ENCODE measurements at places on chromosomes 3 and 15.

DNA sequence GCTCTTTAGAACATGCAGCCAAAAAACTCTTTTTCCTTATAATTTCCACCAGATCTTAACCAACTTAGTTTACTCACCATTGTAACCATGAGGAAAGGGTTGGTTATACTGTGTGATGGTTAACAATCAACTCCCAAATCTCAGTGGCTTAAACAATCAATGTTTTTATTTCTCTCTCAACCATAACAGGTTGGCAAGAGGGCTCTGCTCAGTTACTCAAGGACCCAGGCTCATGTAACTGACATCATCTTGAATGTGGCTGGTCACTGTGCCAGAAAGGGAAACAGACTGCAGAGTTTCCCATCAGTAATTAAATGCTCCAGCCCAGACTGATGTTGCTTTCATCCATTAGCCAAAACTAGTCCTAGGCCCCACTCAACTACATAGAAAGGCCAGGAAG lies 69.0 kb downstream of the ANKRD28 start:
- DNase-seq: no peak

DNA sequence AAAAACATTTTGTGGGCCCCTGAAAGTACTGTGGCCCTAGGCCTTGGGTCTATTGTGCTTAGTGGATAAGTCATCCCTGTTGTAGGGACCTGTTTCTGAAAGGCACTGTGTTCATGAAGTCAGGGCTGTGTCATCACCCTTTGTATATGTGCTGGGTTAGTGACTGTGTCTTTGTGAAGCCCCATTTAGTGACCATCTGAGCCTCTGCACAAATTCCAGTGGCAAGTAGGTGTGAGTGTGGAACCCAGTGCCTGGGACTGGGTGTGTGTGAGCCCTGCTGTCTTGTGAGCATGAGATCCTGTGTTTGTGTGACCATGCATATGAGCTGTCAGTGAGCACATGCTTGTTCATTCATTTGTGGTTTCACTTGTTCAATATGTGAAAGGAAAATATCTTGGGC lies 1.2 kb upstream of the HYAL1 start:
- no peak for DNase-seq

GRCh38 chr15:77497110-77497737 lies 76.5 kb downstream of the HMG20A start:
- DNase-seq: no peak

DNA sequence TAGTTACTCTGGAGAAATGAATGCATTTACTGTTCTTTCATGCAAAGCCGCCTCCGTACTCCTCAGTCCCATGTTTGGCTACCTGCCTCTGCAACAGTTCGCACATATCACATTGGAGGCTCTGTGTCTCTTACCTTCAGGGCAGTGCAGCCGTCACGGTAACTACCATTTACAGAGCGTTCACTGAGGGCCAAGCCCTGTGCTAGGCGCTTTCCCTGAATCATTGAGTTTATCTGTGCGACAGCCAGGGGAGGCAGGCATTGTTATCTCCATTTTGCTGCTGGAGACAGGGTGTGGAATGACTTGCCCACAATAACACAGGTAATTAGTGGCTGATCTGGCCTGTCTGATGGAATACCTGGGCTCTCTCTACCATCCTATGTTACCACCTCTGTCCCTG lies 115.0 kb downstream of the THSD4 start:
- DNase-seq: no peak

GRCh38 chr15:47542312-47542989 lies 174.9 kb upstream of the SEMA6D start:
- DNase-seq: no peak

GRCh38 chr3:113263778-113264177 lies 52.4 kb downstream of the BOC start:
- DNase-seq: no peak

- no peak for DNase-seq
Measured at GRCh38 chr3:7875925-7876324, 625.7 kb upstream of the LMCD1 start.

DNA sequence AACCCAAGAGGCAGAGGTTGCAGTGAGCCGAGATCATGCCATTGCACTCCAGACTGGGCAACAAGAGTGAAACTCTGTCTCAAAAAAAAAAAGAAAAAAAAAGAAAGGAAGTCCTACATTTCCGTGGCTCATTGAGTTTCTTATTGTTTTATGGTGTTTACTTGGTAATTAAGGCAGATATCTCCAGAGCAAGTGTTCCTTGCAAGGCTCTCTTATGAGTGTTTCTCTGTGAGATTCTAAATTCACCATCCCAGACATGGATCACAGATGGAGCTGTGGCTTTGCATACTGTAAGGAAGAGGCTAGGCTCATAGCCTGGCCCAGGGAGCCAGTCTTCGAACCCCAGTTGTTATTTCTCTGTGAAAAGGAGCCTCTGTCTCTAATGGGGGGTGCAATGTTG lies 53.0 kb downstream of the IQGAP1 start:
- no peak for DNase-seq

- no peak for DNase-seq
Measured at GRCh38 chr3:153503873-153504272, 341.8 kb downstream of the RAP2B start.

GRCh38 chr3:129934234-129935123 lies 40.0 kb upstream of the TRH start:
- DNase-seq: peak; percentile 37

GRCh38 chr3:32009101-32009500 lies 27.6 kb downstream of the ZNF860 start:
- DNase-seq: no peak

- DNase-seq: no peak
Measured at GRCh38 chr3:53120336-53120735, 9.9 kb downstream of the RFT1 start.

GRCh38 chr15:67784090-67784781 lies 41.1 kb upstream of the SKOR1 start:
- peak; percentile 6 for DNase-seq

GRCh38 chr15:31230630-31231485 lies 95.8 kb upstream of the KLF13 start:
- peak; percentile 78 for DNase-seq

- DNase-seq: no peak
Measured at GRCh38 chr15:72592097-72592496, 62.4 kb upstream of the GOLGA6B start.

DNA sequence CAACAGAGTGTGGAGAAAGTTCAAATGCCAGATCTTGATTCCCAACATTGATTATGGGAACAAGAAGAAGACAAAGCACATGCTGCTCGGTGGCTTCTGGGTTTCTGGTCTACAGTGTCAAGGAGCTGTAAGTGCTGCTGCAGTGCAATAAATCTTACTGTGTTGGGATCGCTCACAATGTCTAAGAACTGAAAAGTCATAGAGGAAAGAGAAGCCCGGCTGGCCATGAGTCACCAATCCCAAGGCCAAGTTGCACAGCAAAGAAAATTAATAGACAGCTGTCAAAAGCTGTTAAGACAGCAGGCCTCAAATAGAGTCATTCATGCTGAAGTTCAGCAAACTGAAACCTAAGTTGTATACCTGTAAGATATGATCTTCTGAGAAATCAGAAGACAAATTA lies 33.2 kb upstream of the SPPL2A start:
- no peak for DNase-seq

- DNase-seq: peak; percentile 34
Measured at GRCh38 chr3:119239206-119239820, 1.4 kb downstream of the B4GALT4 start.

GRCh38 chr3:192366916-192367315 lies 360.4 kb downstream of the FGF12 start:
- no peak for DNase-seq
